ENCODE measurements at places on chromosomes 5 and 9.

DNA sequence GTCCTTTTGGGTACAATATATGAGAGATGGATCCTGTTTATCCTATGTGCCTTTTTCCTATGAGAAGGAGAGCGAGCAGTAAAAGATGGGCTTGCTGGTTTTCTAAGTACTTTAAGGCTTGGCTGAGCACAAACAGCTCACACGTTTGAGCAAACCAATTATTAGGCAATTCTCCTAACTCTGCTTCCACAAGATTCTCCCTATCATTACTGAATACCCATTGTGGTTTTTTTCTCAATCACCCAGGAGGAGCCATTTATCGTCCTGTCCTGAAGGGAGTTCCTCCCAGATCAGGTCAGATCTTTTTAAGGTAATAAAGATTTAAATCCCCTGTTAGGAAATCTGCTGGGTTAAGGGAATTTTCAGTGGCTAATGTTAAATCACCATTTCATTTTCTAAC is 19.4 kb upstream of the C1QTNF3 start:
- peak; percentile 52 for DNase-seq

DNA sequence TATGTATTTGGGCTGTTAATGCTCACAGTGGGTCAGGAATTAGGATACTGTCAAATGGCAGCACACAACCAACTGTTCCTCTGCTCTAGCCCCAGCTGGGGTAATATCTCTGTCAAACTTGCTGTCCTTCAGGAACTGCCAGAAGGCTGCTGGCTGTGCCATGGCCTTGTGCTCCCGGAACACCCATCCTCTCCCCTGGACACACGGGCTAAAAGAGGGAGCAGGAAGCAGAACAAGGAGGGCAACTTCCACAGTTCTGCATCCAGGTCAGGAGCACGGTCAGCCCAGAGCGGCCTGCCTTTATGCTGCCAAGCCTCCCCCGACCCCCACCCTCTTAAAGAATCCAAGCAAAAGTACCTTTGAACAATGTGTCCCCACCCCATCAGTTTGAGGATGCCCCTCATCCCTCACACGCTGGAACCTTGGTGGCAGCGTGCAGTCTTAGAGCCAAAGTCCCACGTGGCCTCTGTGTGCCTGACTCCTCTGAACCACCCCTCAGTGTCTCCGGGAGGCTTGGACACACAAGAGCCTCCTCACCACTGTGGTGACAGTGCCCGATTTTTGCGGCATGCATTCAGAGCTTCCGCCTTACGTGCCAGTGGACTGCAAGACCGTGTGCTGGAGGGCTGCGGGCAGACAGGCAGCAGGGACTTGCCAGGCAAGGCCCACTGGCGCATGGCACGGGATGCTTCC is 60.8 kb downstream of the PSMB7 start:
- no peak for DNase-seq

DNA sequence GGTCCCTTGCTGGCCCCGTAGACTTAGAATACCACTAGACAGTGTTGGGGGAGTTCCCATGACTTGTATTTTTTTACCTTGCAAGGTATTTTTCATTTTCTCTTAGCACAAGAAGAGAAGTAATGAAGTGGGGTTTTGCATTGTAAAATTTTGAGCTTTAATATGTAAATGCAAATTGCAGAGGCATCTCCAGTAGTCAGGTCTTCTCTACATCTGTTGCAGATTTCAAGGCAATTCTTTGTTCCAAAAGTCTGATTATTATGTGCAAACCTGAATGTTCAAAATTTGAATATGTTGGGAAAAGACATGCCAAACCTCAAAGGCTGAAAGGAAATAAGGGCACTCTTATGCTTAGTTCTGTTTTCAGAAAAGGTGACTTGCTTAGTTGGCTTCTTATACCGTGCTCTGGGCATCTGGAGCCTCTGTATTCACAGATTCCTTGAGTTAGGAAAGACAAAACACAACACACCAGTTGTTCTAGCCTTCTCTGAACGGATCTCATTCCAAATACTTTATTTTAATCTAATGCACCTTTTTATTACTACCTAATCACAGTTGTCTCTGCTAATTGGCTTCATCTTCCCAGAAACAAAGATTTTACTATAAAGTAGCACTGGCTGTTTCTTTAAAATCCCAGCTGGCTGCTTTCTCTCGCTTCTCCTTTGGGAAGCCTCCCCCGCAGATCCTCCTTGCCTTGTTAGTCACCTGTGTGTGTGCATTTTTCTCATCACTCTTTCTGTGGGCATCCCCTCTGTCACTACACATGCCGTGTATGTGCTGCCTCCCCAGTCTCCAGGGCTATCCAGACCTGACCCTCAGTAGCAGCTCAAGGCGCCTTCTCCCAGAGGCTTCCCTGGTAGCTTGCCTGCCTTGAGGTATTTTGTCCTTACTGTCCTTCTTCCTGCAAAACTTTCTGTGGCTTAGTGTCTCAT is 138.2 kb downstream of the TLE4 start:
- no peak for DNase-seq

GRCh38 chr5:31469886-31470285 is 62.0 kb downstream of the DROSHA start:
- DNase-seq: peak; percentile 70

DNA sequence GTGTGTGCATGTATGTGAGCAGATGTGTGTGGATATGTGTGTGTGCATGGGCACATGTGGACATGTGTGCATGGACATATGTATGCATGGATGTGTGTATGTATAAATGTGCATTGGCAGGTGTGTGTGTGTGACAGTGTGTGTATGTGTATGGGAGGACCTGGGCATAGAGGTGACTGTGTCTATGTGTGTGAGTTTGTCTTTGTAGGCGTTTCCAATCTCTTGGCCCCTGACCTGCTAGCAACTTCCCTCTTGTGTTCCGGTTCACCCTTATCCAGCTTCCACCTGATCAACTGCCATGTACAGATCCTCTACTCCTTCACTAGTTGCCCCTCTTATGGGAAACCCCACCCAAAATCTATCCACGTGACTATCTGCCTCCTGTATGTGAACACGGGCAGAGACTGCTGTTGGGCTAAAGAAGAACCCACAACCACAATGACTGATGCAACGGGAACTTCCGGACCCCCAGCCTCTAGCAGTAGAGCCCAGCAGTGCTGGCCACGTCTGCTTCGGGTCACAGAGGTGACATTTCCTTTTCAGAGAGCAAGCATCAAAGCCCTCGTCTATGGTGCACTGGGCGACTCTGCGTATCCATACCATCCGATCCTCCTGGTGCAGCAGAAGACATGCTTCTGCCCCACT is 24.9 kb upstream of the GADD45G start:
- DNase-seq: no peak

DNA sequence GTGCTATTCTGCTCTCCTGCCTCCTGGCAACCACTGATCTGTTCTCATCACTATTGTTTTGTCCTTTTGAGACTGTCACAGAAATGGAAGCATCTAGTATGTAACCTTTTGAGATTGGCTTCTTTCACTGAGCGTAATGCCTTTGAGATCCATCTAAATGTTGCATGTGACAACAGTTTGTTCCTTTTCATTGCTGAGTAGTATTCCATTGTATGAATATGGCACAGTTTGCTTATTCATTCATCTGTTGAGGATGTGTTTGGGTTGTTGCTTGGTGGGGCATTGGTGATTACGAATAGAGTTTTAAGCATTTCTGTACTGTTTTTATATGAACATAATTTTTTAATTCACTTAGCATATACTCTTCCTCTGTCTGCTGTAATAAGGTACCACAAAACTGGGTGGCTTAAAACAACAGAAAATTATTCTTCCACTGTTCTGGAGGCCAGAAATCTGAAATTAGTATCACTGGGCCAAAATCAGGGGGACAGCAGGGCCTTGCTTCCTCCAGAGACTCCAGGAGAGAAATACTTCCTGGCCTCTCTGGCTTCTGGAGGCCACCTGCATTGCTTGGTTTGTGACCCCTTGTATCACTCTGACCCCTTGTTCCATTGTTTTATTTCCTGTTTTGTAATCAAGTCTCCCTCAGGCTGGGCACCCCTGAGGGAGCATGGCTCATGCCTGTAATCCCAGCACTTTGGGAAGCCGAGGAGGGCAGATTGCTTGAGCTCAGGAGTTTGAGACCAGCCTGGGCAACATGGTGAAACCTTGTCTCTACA is 53.0 kb downstream of the EXOSC2 start:
- no peak for DNase-seq

GRCh38 chr5:132822650-132823480 is 7.6 kb downstream of the SHROOM1 start:
- no peak for DNase-seq
